Myocyte (in vitro differentiated cells): ENCODE measurements at places on chromosomes 5 and 9. TPM values are rescaled to one million over a fixed set of nuclear protein-coding genes. Genes with fewer than 3 reads are reported as not detected.

AMBP gene
- total RNA-seq: 0.36 and 1.5 TPM in 2 replicates

TNFSF8 gene
- not detected in 2 replicates for total RNA-seq

OR13C5 gene
- total RNA-seq: not detected in 2 replicates

BTNL8 gene
- total RNA-seq: not detected in 2 replicates

CLIC3 gene
- not detected in 2 replicates for total RNA-seq

KLF4 gene
- 4.9 and 7.8 TPM in 2 replicates for total RNA-seq

LCN15 gene
- total RNA-seq: not detected in 2 replicates

SOHLH1 gene
- not detected in 2 replicates for total RNA-seq

MCCC2 gene
- 27.0 and 43.8 TPM in 2 replicates for total RNA-seq

CCDC152 gene
- not detected in 2 replicates for total RNA-seq

PCA3 gene
- not detected in 2 replicates for total RNA-seq

TESK1 gene
- total RNA-seq: 63.5 and 76.8 TPM in 2 replicates

GFPT2 gene
- total RNA-seq: 11.2 and 13.8 TPM in 2 replicates

NEUROG1 gene
- not detected in 2 replicates for total RNA-seq

C5orf52 gene
- not detected in 2 replicates for total RNA-seq

XPA gene
- 6.6 and 12.2 TPM in 2 replicates for total RNA-seq

EXOSC3 gene
- 35.1 TPM in 2 replicates for total RNA-seq

VCAN gene
- 137 and 177 TPM in 2 replicates for total RNA-seq

TMCO6 gene
- 5.3 and 8.1 TPM in 2 replicates for total RNA-seq

SPATA31C1 gene
- not detected in 2 replicates for total RNA-seq

CTSV gene
- 0.36 and 0.83 TPM in 2 replicates for total RNA-seq
